ENCODE measurements at places on chromosomes 12 and 14. TPM values are rescaled to one million over a fixed set of nuclear protein-coding genes. Genes with fewer than 3 reads are reported as not detected.

The KLHL33 gene
- total RNA-seq: under 0.01 TPM

- no peak for DNase-seq
These were observed 155.5 kb upstream of the CCND2 start for GRCh38 chr12:4118017-4118510.

GRCh38 chr14:99509871-99510555 is 28.8 kb downstream of the CCNK start:
- DNase-seq: peak; percentile 6

- DNase-seq: no peak
These were observed 4.1 kb upstream of the CCER1 start for GRCh38 chr12:90959032-90959431.

DNA sequence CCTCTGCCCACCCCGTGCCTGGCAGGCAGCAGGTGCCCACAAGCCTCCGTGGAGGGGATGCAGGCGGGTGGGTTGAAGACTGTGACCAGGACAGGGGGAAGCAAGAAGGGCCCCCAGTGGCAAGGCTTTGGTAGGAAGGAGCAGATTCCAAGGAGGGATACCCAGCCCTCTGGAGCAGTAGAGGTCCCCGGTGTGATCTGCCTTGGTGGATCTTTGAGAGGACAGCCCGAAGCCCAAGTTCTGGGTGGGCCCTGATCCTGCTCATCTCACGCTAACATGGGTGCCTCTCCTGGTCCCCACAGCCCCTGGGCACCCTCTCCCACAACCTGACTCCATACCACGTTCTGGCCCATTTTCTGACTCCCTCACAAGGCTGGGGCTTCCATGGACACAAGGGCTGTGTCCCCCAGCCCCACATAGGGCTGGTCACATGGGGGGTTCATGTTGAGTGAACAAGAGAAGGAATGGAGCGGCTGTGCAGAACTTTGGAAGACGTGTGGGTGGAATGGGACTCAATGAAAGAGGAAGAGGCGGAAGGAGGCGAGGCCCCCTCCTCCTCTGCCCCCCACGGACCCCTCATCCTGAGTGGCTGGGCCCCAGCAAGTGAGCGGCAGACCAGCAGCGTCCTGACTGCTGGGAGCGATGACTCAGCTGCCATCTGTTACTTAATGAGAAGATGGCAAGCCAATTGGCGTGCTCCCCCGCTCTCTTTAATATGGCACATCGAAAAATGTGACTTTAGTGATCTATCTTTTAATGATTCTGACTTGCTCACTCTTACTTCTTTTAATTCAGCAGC is 77.0 kb upstream of the BCL11B start:
- no peak for DNase-seq

The LUM gene
- 12.6 TPM for total RNA-seq

DNA sequence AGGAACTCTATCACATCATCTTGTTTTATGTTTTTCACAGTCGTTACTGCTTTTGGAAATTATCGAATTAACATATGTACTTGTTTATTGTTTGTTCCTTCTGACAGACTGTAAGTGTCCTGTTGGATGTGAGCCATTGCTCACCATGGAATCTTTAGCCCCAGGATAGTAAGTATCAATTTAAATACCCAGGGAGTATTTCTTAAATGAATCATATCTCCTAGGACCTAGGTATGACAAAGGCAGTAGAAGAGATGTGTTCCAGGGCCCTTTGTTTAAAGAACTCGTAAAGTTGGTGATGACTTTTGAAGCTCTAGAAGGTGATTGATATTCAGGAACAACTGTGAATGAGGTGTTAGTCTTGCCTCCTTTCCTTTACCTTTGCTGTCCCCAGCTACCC is 30.3 kb upstream of the STRAP start:
- no peak for DNase-seq

DNA sequence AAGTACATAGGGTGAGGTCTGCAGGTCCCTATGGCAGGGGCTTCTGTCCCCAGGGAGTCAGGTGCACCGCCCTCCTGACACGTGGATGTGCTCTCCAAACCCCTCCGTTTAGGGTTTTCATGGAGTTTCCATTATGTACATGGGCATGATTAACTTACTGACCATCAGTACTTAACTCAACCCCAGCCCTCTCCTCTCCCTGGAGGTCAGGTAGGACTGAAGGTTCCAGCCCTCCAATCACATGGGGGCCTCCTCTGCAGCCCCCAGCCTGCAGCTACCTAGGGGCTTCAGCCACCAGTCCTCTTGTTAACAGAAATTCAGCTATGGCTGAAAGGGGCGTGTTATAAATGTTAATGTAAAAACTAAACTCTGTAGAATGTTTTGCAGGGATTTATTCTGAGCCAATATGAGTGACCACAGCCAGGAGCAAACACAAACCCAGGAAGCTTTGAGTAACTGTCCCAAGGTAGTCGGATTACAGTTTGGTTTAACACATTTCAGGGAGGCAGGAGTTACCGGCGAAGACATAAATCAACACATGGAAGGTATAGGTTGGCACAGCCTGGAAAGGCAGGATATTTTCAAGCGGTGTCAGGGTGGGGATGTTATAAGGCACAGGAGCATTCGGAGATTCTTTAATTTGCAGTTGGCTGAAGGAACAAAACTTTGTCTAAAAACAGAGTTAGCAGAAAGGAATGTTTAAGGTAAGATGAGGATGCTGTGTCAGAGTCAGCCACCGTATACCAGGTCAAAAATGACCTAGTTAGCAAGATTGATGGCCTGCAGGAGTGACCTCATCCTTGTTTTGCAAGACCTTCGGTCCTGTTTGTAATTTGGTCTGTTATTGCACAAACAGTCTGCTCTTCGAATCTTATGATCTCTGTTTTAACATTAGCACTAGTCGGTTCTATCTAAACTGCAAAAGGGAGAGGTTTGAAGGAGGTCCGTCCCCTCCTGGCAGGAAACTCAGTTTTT is 75.2 kb downstream of the TNFAIP2 start:
- DNase-seq: no peak

The CCDC177 gene
- 4.5 TPM for total RNA-seq

GRCh38 chr12:23771240-23771949 is 178.1 kb downstream of the SOX5 start:
- peak; percentile 24 for DNase-seq

The RERG gene
- total RNA-seq: 1.6 TPM

DNA sequence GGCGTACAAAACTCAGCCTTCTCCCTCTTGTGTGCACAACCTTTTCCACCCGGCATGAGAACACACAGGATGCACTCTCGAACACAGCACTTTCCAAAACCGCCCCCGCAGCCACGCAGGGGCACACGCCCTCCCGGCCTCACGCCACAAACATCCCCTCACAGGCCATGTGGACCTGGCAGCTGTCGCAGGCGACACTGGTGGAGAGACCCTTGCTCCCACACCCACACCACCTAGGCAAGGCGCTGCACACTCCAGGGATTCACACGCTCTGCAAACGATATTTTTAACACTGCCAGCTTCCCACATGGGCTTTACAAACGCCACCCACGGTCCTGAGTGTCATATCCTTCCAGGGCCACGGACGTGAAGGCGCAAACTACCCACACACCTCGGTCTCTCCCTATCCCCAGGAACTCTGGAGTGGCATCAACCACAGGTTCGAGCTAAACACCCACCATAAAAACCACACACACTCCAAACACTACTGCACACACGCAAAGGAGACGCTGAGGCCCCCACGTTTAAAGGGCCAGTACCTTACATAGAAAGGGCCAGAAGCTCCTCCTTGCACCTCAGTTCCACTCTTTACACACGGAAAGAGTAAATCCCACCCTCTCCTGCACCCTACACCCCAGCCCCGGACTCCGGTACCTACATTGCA is 12.4 kb upstream of the ITGB7 start:
- no peak for DNase-seq

GRCh38 chr12:31011336-31011735 is 62.3 kb upstream of the DDX11 start:
- DNase-seq: no peak

The VRTN gene
- total RNA-seq: not detected

- DNase-seq: no peak
These were observed 135.8 kb downstream of the SYNE2 start for GRCh38 chr14:63988579-63988978.

DNA sequence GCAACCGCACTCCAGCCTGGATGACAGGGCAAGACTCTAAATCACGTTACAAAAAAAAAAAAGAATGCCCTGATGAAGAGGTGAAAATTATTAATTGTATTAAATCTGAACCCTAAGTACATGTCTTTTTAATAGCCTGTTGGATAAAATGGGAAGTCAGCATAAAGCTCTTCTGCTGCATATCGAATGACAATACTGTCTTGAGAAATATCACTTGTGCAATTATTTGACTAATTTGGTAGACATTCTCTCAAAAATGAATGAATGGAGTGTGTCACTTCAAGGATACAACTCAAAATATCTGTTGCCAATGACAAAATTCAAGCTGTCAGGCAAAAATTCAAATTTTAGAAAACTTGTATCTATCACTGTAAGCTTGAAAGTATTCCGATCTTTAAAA is 38.9 kb downstream of the DNAI7 start:
- DNase-seq: no peak

- DNase-seq: no peak
These were observed 61.0 kb downstream of the ETV6 start for GRCh38 chr12:11710431-11710830.

DNA sequence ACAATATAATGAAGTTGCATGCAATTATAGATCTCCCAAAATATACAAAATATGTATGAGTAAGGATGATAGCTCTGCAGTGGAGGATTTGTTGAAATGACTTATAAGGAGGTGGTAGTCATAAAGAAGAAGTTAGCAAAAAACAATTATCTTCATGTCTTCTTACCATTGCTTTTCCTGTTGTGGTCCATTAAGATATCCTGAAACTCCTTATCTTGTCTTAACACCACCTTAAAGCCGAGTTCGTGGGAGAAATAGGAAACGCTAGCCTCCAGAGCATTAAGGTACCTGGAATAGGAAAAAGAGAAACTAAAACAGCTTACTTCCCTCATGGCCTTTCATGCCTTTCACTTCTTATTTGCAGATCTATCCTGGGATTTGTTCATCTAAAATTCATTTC is 15.2 kb downstream of the GUCY2C start:
- no peak for DNase-seq
